ENCODE measurements at places on chromosomes 3 and 15. TPM values are rescaled to one million over a fixed set of nuclear protein-coding genes. Genes with fewer than 3 reads are reported as not detected.

CYP1A1 gene
- total RNA-seq = not detected

FBXO45 gene
- total RNA-seq = 4.4 TPM

DZIP1L gene
- 4.2 TPM for total RNA-seq

CTNNB1 gene
- total RNA-seq = 235 TPM

STAC gene
- 0.05 TPM for total RNA-seq

CFAP20DC gene
- 0.06 TPM for total RNA-seq

CCDC33 gene
- not detected for total RNA-seq

FBXW12 gene
- total RNA-seq = not detected

PRTG gene
- 0.87 TPM for total RNA-seq

CD96 gene
- not detected for total RNA-seq

PRR20G gene
- total RNA-seq = not detected

UBP1 gene
- total RNA-seq = 33.4 TPM

REC114 gene
- total RNA-seq = not detected

LRRC2 gene
- total RNA-seq = 0.37 TPM

FHIT gene
- 1.1 TPM for total RNA-seq

FGF12 gene
- total RNA-seq = 1.3 TPM

KPNA4 gene
- total RNA-seq = 16.2 TPM

MESP2 gene
- 1.3 TPM for total RNA-seq

ANO10 gene
- total RNA-seq = 25.9 TPM

SCN11A gene
- total RNA-seq = 0.15 TPM

CRYGS gene
- total RNA-seq = 2.2 TPM

CASR gene
- total RNA-seq = not detected

MYEF2 gene
- total RNA-seq = not detected

XCR1 gene
- total RNA-seq = not detected

ZBBX gene
- total RNA-seq = not detected

COL6A5 gene
- total RNA-seq = not detected

PGBD4 gene
- total RNA-seq = 1.3 TPM

GOLGA8J gene
- total RNA-seq = not detected

ROBO1 gene
- total RNA-seq = 42.6 TPM

ADAMTS17 gene
- total RNA-seq = 0.49 TPM

ATP13A5 gene
- total RNA-seq = not detected

ACTRT3 gene
- total RNA-seq = 4.5 TPM

SCAANT1 gene
- total RNA-seq = not detected

NANOGP8 gene
- total RNA-seq = not detected

FEZF2 gene
- total RNA-seq = not detected

CELSR3 gene
- total RNA-seq = 2.2 TPM

WNT7A gene
- not detected for total RNA-seq

NME9 gene
- 2.5 TPM for total RNA-seq

CPN2 gene
- total RNA-seq = not detected

PPP4R2 gene
- 32.7 TPM for total RNA-seq

IMPG2 gene
- 0.20 TPM for total RNA-seq

CERS3 gene
- not detected for total RNA-seq

SAMD7 gene
- not detected for total RNA-seq

PIGB gene
- total RNA-seq = 9.7 TPM

IL17RB gene
- not detected for total RNA-seq

IL5RA gene
- not detected for total RNA-seq

EFHB gene
- 4.4 TPM for total RNA-seq

ALDH1A2 gene
- total RNA-seq = 34.0 TPM

ATP2B2 gene
- not detected for total RNA-seq

SLC6A1 gene
- total RNA-seq = not detected

SPTBN5 gene
- total RNA-seq = under 0.01 TPM

HOMER2 gene
- total RNA-seq = 1.00 TPM

THPO gene
- total RNA-seq = not detected

All from cardiac ventricle fibroblast (primary cell).